ENCODE measurements at places on chromosomes 1 and 21.

GRCh38 chr1:87905651-87906050, 577.0 kb downstream of the LMO4 start:
- no peak for DNase-seq

DNA sequence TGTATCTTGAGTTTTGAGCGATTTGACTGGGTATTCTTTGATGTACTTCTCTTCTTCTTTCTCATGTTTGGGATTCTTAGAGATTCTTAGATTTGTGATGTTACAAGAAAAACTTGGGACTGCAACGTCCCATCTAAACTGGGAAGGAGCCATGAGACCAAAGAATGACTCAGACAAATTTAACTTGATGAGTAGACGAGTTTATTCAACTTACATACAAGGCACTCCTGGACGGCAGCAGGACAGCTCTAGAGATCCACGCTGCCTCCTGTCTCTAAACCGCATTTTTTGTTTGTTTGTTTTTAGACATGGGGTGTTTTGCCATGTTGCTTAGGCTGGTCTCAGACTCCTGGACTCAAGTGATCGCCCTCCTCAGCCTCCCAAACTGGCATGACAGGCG, 137.1 kb downstream of the PIK3R3 start:
- DNase-seq, result no peak

DNA sequence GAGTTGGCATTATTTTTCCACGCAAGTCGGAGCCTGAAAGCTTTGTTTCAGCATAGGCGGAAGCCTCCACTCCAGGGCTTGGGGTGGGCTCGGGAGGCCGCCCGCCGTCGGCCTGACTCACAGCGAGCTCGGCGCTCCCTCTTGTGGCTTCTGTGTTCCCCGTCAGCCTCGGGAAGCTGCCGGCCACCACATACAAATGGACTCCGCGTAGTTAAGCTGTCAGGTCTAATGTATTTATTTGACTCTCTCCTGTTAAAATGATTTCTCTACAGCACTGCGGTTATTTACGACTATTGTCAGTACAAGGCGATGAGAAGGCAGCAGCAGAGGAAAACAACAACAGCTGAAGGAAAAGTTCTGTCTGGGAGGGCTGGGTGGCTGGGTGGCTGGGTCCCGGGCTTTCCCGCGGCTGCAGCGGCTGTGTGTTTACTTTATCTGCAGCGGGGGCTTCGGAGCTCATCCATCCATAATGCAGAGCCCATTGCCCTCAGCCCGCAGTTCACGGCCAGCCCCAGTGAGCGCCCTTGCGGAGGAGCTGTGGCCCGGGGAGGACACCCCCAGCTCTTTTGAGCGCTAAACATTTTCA, 375.7 kb upstream of the CAMK1G start:
- DNase-seq, result peak; percentile 85

DNA sequence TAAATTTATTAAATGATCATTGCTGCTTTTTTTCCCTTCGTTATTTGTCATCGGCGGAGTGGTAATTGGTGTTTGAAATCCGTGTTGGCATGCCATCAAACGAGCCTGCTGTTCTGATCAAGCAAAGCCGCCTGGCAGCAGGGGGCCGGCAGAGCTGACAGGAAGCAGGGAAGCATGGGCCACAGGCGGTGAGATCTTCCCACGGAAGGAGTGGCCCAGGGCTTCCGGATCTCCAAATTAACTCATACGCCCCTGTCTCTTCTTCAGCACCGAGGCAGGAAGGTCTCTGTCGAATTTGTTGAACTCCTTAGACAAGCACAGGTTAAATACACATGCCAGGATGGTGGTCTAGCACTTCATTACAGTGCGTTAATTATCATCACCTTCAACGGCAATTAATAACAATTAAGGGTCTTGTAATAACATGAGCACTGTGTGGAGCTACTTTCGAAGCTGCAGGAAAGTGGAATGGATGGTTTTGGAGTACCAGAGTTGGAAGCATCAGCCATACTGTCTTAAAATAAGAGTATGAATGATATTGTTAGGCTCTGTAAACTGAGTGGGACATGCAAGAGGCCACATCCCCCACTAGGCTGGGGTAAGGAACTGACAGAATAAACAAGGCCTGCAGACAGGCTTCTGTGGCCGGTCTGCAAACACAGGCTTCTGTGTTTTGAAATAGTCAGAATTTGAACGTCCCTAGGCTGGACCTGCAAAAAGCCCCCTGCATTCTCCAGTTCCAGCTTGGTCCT, 199.4 kb upstream of the DAB1 start:
- no peak for DNase-seq

DNA sequence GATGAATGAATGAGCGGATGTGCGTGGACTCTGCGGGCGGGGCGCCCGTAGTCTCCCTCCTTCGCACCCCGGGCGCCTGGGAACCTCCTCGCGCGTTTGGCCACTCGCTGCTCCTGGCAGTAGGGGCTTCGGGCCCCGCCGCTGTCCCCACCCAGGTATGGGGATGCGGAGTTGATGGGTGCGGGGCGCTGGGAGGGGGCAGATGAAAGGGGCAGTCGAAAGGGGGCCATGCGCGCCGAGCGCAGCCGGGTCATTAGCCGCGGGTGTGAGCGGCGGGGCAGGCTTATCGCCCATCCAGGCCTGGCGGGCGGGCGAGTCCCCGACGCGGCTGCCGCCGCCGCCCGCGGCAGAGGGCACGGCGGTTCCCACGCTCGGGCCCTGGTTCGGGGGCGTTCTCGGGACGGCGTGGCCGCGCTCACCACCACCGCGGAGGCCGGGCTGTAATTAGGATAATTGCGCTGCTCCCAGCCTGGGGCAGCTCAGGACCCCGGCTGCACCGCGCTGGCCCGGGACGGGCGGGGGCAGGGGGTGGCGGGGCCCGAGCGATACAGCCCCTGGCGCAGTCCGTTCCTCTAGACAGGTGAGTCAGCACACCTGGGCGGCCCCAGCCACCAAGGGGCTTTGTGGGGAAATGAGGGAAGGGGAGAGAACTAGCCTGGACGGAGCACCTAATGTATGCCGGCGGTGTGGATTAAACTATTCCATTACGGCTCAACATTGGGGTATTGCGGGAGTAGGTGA, 22.1 kb upstream of the CITED4 start:
- no peak for DNase-seq

DNA sequence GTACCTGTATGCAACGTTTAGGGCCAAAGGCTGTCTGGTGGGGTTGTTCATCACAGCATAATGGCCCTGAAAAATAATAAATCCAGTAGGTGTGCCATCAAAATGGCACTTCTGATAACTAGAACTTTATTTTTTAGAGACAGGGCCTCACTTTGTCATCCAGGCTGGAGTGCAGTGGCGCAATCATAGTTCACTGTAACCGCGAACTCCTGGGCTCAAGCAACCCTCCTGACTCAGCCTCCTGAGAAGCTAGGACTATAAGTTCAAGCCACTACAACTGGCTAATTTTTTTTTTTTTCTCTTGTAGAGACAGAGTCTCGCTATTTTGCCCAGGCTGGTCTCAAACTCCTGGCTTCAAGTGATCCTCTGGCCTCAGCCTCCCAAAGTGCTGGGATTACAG, 4.7 kb downstream of the SNAPIN start:
- no peak for DNase-seq

- DNase-seq, result no peak
Observed at GRCh38 chr1:170562646-170563338, 30.8 kb downstream of the GORAB start.

GRCh38 chr21:27795418-27795817, 828.5 kb upstream of the ADAMTS5 start:
- no peak for DNase-seq

GRCh38 chr1:51445351-51446090, 73.5 kb downstream of the EPS15 start:
- no peak for DNase-seq

DNA sequence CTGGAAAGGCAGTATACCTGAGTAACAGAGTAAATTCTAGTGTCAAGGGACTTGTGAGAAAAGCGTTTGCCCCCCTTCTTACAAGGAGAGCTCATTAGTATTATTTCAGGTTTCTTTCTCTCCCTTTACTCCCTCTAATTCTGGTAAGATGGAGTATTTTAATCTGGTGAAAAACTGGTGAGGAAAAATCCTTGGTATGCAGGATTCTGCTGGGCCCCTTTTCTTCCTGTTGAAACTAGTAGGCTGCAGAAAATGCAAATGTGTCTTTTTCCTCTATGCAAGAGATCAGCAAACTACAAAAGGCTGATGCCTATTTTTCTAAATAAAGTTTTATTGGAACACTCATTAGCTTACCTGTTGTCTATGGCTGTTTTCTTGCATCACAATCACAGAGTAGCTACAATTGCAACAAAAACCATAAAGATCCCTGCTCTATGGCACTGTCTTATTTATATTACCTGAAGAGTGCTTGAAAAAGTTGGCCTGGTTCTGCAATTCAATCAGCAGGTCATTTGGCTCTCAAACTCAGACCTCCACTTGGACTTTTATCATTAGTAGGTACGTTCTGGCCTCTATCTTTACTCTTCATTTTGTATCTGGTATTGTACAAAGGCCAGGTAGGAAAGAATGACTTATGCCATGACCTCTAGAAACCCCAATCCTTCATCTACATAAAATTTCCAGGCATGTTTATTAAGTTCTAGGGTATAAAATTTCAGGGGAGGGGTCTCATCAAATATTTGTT, 109.6 kb downstream of the AKT3 start:
- DNase-seq, result no peak

DNA sequence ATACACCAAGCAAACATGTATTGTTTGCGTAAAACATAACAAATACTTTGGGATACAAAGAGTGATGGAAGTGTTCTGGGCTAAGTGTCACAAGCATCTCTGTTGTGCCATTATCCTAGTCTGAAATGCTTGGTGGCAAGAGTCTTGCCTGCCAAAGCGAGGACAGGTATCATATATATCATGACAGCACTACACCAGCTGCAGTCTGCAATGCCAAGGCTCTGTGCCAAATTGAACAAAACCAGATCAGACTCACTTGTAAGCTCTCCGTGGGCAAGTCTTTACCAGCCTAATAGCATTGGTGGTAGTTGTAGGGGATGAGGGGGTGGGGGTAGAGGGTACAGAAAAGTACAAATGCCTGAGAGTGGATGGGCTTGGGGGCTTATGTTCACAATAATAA, 119.2 kb downstream of the RWDD3 start:
- no peak for DNase-seq

GRCh38 chr1:215970406-215970805, 403.3 kb downstream of the KCTD3 start:
- no peak for DNase-seq

GRCh38 chr1:82388679-82389078, 587.9 kb downstream of the ADGRL2 start:
- no peak for DNase-seq

GRCh38 chr1:180579961-180580611, 21.3 kb downstream of the OVAAL start:
- DNase-seq, result peak; percentile 60

DNA sequence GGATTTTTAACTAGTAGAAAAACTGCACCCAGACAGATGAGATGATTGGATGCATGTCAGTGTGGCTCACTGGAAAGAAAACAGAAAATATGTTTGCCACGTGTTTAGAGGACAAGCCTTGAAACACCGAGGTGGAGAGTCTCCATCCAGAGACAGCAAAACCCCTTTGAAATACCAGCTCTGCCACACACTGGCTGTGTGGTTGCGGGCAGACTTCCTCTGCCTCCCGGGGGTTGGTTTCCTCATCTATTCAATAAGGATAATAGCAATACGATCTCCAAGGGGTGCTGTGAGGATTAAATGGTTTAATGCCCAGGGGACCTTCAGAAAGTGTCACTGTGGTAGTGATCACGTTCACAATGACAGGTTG, 67.2 kb upstream of the PARP1 start:
- no peak for DNase-seq

DNA sequence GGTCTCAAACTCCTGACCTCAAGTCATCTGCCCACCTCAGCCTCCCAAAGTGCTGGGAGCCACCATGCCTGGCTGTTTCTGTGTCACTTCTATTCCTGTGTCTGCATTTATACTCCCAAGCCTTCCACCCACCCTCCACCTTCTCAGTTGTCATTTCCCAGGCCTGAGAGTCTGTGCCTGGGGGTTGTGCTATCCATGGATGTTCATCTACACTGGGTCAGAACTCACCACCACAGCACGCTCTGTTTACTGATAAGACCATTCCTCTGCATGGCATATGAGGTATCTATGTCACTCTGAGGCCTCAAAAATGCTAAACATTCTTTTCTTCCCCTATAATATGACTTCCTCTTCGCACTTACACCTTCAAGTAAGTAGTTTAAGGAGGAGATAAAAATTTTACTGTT, 6.1 kb downstream of the NENF start:
- DNase-seq, result no peak

DNA sequence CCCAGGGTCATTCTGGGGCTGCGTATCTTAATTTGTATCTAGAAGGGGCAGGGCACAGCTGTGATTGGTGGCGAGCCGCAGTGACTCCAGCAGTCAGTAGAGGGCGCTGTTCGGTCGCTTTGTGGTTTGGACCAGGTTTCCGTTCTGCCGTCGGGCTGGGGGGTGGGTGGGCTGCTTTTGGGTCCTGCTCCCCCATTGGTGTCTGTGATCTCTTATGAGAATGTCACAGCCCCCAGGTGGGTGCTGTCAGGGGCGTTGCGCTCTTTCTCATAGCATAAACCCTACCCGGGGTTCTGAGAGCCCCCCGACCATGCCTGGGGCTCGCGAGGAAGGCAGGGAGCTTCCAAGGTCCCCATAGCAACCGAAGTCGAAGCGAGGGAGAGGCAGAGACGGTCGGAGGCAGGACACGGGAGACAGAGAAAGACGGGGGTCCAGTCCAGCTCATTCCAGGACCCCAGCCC, 5.4 kb downstream of the TFF3 start:
- DNase-seq, result peak; percentile 84
